ENCODE measurements at places on chromosomes 5 and 9. TPM values are rescaled to one million over a fixed set of nuclear protein-coding genes. Genes with fewer than 3 reads are reported as not detected.

GRCh38 chr5:170288151-170288550 is 9.4 kb downstream of the LCP2 start:
- DNase-seq: no peak

DNA sequence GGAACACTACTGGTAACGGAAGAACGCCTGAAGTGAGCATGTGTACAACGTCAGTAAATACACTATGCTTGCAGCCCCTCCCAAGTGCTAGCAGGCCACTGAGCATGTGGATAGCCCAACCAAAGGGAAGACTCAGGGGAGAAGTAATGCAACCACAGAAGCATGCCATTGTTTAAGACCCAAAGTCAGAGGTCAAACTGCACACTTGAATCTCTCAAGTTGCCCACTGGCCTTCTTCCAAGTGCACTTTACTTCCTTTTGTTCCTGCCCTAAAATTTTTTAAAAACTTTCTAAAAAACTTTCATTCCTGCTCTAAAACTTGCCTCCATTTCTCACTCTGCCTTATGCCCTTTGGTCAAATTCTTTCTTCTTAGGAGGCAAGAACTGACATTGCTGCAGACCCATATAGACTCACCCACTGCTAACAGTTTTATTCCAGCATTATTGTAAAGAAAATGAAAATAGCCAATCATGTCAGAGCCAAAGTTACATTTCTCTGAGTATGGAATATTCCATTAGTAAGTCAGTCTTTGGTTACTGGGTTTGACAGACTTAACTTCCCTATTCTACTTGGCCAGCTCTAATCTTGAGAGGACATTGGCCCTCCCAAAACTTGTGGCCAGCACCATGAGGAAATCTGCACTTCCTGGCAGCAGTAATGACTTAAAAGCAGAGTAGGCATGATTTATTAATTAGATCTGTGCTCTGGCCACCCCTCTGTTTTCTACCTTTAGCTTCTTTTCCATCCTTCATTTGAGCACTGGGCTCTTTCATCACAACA is 76.9 kb downstream of the TSSK1B start:
- DNase-seq: no peak

OLFML2A gene
- polyA plus RNA-seq: 27.2 TPM

- no peak for DNase-seq
Observed at GRCh38 chr5:145198525-145199260, 636.4 kb downstream of the PRELID2 start.

NUTM2G gene
- polyA plus RNA-seq: not detected
